ENCODE measurements at places on chromosomes 12 and 14.

- DNase-seq, result no peak
Measured at GRCh38 chr12:62839869-62840660, 94.9 kb downstream of the PPM1H start.

- peak; percentile 15 for DNase-seq
Measured at GRCh38 chr14:74085047-74085637, 386 bp downstream of the LIN52 start.

GRCh38 chr14:56121816-56122215 is 3.6 kb downstream of the PELI2 start:
- no peak for DNase-seq

DNA sequence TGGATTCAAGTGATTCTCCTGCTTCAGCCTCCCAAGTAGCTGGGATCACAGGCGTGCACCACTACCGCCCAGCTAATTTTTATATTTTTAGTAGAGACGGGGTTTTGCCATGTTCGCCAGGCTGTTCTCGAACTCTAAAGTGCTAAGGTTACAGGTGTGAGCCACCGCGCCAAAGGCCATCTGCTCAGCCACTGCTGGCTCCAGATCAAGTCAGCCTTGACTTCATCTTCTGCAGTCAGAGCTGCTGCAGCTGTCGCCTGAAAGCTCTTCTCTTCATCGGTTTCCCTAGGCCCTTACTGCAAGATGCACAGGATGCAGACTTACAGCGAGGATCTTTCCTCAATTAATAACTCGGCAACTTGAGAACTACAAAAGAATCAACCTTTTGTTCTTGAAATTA is 66.8 kb downstream of the CLIP1 start:
- no peak for DNase-seq

- DNase-seq, result no peak
Measured at GRCh38 chr12:121595520-121595919, 14.7 kb upstream of the KDM2B start.

GRCh38 chr12:98724384-98725155 is 79.5 kb downstream of the APAF1 start:
- no peak for DNase-seq

DNA sequence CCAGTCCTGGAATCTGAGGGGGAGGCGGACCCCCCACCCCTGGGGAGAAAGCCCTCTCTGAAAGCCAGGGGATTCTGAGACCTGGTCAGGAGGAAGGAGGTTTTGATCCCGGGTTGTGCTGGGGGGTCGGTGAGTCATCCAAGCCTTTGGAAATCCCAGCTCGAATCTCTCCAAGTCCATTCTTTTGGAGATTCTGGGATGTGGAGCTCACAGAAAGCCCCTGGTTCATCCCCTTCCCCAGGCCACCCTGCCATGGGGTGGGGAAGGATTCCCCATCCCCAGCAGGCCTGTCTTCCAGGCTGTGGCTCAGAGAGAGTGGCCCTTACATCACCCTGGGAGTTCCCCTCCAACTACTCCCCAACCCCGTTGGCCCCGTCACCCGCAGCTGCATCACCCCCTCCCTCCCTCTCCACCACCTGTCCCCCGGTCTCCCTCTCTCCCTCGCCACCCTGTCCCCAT is 14.3 kb downstream of the EXOC3L4 start:
- no peak for DNase-seq

DNA sequence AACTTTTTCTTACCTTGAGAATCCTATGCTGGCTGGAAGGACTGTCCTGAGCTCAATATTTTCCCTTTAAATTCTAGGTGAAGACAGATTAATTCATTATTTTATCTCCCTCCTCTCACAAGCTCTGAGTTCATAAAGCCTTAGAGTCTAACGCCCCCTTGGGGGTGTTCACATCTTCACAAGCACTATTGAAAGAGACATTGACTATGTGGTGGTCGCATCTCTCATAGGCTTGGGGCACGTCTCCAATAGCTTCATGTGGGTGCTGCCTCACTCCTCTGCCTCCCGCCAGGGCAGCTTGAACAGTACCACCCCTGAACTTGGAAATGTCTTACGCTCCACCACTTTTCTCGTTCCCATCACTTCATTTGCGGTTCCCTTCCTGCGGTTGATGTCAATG is 106.2 kb downstream of the UNC79 start:
- no peak for DNase-seq

GRCh38 chr12:6110006-6110405 is 14.5 kb downstream of the VWF start:
- no peak for DNase-seq

DNA sequence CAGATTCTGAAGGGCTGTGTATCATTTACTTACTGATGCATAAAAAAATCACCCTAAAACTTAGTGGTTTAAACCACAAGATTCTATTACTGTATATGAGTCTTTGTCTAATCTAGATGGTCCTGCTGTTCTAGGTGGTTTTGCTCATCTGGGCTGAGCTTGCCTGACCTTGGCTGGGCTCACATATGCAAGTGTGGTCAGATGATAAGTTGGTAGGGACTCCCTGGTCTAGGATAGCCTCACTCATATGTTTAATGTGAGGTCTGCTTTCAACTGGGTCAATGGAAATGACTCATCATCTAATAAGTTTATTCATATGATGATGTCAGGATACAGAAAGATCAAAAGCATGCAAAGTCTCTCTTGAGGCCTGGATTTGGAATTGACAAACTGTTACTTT is 887.8 kb downstream of the TRHDE start:
- DNase-seq, result no peak

DNA sequence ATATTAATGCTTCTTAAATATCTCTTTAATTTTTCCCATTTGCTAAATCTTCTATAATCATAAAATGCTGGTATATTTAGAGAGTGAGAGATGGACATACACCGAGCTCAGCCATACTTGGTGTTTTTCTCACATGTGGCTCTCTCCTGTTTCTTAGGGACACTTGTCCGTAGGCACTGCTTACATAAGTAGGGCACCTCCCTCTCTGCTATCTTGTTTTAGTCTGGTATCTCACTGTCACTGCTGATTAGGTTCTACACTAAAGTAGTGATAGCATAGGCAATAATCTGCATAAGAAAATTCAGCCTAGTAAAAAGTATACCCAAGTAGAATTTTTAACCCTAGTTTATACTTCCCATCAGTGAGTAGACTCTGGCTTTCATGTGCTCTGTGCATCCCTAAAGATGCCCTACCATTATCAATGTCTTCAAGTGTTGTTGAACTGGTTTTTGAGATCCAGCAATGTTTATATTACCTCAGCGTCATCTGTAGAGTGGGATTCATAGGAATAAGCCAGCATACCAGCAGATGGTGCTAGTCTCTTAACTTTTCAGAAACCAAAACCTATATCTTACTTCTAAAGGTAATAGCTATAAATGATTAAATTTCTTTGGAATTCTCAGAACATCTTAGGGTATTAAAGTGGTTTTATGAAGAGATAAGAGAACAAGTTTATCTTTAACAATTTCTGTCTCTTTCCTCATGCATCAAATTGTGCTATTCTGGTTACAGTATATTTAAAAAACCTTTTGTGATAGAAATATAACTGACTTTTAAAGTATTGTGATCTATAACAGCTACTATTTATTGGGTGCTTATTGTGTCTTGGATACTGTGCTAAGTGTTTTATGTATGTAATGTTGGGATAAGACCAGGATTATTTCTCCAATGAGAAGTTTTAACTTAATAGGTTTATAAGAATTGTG is 32.9 kb downstream of the ARID2 start:
- no peak for DNase-seq

GRCh38 chr12:104133321-104133720 is 4.7 kb downstream of the NFYB start:
- DNase-seq, result no peak

- no peak for DNase-seq
Measured at GRCh38 chr12:27209257-27209910, 34.7 kb upstream of the STK38L start.

- DNase-seq, result no peak
Measured at GRCh38 chr12:116159175-116159574, 118.3 kb downstream of the MED13L start.

- DNase-seq, result no peak
Measured at GRCh38 chr12:63981343-63981742, 136.8 kb downstream of the SRGAP1 start.

DNA sequence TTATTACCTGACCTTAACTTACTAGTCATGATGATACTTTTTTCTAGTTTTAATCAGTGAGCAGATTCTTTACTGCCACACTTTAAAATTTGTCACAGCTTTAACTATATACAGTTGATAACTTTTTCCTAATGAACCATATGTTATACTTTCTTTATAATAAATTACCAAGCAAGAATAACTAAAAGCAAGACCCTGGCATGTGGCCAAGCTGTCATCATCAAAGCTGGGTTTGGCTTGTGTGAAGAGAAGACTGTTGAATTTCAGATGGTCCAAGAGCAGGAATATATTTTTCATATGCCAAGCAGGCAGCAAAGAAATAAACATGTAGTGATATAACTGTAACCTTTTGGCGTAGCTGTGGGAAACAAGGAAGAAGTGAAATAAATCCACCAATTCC is 93.5 kb downstream of the PUS7L start:
- no peak for DNase-seq

GRCh38 chr14:59391388-59391787 is 73.8 kb downstream of the GPR135 start:
- no peak for DNase-seq

DNA sequence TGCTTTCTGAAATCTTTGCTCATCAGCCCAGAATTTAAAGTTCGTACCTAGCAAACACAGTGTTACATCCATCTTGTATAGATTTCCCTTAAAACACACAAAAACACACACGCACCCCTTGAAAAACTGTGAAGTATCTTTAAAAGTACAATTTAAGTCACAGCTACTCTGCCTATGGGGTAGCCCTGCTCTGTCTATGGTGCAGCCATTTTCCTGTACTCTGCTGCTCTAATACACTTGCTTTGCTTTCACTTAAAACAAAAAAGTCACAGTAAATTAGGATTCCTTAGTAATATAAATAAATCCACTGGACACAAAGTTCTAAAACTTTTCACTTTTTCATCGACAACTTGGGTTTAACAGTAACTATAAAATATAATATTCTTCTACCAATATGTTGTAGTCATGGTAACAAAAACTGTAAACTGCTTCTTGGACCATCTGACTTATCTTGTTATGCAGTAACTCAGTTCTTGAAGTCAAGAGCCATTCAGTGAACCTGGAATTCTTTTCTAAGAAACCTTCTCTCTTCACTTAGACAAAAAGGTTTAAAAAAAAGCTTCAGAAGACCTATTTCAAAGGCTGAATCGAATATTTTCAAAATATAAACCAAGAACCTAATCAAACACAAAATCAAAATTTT is 63.5 kb downstream of the MED13L start:
- no peak for DNase-seq

GRCh38 chr12:123478069-123478468 is 20.1 kb downstream of the SNRNP35 start:
- no peak for DNase-seq
